HCEC 1CT (cell line): ENCODE measurements at places on chromosomes 13 and 19.

DNA sequence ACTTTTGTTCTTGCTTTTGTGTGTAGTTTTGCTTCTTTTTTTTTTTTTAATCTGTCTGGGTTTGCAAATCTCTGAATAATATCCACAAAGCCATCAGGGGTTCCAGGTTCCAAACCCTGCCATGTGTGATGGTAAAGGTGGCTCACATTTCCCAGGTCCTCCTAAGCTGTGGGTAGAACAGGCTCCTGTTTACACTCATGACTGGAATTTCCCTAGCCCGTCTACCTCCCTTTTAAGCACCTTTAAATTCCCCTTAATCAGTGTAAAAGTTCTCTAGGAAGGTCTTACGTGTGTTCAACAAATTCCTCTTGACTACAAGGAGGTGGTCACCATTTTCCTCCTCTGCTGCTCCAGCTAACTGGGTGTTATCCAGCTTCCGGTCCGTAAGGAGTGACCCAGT, 62.8 kb downstream of the EFNB2 start:
- DNase-seq: no peak

DNA sequence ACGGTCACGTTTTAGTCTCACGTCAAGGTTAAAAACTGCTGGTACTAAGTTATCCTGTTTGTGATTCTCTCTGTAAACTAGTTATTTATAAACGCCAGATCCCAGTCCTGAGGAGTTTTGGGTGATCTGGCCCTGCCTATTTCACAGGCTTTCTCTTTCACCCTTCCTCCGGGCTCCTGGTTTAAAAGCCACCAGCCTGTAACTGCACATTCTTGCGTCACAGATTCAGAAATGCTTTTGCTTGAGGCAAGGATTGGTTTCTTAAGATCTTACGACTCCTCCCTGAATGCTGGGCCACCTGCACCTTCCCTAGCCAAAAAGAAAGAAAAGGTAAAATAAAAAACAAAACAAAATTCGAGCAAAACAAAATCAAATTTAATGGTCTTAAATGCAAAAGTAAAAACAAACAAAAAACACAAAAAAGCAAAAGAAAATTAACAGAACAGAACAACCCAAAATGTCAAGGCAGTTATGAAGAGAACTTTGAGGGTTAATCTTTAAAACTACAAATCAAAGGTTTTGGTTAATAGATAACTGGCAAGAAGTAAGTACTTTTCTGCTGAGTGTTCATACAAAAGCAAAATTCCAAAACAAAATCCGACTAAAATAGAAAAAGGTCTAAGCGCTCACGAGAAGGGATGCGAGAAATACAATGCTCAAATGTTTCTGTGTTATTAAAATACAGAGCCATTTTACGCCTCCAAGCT, 18.6 kb upstream of the TIMM44 start:
- no peak for DNase-seq

- no peak for DNase-seq
These were observed 7.1 kb downstream of the GPR108 start for GRCh38 chr19:6730153-6730804.

- DNase-seq: no peak
These were observed 16.2 kb upstream of the NFIC start for GRCh38 chr19:3350014-3350663.

DNA sequence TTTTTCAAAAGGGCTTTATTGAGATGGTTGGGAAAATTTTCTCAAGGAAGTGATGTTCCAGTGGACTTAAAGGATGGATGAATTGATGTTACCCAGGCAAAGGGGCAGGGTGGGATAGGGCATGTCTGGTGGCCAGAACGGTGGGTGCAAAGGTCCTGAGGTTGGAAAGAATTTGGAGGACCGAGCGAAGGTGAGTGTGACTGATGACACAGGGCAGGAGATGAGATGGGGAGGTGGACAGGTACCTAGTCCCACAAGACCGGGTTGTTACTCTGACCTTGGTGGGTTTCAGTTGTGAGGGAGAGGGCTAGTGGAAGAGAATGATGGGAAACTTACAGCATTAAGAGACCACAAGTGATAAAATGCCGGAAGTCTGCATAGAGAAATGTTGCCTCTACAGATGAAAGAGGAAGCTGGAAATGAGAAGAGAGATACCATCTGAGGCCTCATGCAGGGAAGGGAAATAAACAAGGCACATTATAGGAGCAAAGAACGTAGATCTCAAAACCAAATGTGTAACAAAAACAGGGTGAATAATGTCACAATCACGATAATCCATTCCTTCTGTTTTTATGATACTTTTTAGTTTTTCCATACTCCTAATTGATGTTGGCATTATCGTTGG, 4.5 kb downstream of the ADGRE1 start:
- DNase-seq: no peak

DNA sequence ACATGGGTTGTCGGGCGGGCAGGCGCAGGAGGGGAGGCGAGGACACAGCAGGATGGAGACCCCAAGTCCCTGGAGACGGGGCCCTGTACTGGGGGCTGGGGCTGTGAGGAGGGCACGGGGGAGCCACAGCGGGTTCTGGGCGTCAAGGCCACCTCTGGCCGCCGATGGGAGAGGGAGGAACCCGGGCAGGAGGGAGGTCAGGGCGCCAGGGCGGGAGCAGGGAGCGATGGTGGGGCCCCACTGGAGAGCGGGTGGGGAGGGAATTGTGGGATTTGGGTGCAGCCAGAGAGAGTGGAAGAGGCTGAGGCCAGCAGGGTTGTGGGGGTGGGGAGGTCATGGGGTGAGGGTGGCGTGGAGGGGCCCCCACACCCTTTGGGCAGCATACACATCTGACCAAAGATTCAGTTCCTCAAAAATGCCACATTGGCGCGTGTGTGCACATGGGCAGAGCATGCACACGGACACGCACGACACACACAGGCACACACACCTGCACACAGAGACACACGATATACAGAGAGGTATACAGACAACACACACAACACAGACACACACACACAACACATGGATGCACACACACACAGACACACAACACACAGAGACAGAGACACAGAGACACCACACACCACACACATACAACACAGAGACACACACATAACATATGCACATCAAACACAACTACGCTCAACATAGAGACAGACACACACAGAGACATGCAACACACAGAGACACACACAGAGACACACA, 54.9 kb downstream of the AP1M1 start:
- DNase-seq: no peak

DNA sequence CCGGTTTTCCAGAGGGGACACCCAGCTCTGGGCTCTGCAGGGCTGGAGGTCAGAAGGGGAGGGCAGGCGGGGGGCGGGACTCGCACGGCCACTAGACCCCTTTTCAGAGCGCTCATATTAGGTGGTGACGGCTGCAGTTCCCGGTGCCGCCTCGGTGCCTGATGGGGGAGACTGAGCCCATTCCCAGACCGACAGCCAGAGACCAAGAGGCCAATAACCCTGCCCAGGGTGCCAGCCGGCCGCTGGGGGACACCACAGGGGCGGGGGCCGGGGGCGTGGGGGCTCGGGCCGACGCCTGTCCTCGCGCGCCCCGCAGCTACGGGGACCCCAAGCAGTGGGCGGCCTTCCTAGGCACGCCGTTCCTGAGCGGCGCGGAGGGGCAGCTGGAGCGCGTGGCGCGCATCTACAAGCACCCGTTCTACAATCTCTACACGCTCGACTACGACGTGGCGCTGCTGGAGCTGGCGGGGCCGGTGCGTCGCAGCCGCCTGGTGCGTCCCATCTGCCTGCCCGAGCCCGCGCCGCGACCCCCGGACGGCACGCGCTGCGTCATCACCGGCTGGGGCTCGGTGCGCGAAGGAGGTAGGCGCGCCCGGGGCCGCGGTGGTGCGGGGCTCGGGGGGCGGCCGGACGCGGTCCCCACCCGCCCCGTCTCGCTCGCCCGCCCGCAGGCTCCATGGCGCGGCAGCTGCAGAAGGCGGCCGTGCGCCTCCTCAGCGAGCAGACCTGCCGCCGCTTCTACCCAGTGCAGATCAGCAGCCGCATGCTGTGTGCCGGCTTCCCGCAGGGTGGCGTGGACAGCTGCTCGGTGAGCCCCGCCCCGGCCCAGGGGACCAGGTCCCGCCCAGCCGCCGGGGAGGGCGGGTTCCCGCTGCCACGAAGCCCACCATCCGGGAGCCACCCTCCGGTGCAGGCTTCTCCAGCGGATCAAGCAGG, 2.4 kb downstream of the TIMM13 start:
- DNase-seq: peak; percentile 18

DNA sequence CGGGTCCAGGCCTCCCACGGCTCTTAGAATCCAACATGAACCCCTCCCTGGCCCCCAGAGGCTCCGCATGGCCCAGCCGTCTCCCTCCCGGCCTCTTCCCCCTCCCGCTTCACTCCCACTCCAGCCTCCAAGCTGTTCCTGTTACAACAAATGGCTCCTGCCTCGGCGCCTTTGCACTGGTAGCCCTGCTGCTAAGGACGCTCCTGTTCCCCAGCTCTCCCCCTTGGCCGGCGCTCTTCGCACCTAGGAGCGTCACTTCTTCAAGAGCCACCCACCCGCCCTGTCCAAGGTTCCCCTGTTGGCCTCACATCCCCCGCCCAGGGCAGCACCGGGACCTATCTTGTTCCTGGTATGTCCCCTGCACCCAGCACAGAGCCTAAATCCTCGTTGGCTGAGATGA, 9.4 kb downstream of the CCDC124 start:
- no peak for DNase-seq

- no peak for DNase-seq
These were observed 9.7 kb upstream of the FEM1A start for GRCh38 chr19:4781801-4782200.

- DNase-seq: no peak
These were observed 17.1 kb upstream of the DPY19L3 start for GRCh38 chr19:32388393-32388855.

DNA sequence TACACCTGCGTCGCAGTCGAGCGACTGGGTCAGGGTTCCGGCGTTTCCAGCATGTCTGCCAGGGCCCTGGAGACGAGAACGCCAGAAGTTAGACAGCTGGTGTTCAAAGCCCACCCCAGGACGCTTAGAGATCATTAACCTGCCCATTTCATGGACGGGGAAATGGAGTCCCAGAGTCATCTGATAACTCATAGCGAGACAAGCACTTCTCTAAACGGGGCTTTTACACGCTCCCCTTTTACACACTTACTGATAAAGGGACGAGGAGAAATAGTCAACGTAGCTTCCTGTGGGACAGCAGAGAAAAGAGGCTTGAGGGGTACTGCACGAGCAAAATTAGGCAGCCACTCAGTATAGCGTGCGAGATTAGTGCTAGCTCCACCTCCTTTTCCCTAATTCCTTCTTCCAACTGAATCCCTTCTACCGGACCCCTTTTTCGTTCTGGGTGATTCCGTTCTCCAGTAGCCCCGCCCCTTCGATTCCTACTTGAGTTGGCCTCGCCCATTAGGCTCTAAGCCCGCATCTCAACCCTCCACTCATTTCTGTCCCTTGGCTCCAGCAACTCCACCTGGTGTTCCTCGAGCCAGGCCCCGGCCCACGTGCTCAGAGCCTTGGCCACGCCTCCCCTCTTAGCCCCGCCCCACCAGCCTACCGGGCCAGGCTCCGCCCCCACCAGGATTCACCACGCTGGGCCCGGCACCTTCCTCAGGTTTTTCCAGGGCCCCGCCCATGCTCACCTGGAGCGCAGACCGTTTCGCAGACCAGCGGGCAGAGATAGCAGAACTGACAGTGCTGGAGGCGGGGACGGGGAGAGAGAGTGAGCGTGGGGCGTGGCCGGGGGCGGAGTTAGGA, 3.7 kb downstream of the HRC start:
- DNase-seq: peak; percentile 23

DNA sequence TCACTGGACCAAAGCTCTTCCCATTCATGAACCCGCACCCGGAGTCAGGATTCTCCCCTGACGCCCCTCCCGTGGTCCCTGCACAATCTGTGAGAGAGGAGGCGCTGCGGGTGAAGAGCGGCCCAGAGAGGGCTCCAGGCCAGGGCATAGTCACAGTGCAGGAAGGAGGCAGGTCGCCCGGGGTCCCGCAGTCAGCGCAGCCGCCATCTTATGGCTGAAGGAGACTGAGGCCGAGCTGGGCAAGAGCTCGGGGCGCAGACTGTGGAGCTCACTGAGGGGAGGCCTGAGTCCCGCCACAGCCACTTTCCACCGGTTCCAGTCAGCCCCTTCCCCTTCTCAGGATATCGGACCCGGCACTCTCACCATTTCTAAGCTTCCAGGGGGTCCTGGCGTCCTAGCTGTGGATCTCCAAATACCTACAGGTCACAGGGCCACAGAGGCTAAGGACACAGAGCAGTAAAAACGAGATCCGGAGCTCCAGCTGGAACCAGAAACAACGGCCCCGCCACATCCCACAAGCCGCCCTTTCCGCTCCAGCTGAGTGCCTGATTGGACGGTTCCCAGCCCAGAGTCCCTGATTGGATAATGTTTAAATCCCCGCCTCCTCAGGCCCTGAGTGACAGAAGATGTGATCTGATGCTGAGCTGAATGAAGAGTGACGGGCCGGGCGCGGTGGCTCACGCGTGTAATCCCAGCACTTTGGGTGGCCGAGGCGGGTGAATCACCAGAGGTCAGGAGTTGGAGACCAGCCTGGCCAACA, at the start of gene ZNF99:
Gene ZNF99, minus strand, starts transcription at position 501 of the 760 bp plus-strand sequence. Its CDS starts 135 bp downstream, at position 366.
- DNase-seq: no peak

DNA sequence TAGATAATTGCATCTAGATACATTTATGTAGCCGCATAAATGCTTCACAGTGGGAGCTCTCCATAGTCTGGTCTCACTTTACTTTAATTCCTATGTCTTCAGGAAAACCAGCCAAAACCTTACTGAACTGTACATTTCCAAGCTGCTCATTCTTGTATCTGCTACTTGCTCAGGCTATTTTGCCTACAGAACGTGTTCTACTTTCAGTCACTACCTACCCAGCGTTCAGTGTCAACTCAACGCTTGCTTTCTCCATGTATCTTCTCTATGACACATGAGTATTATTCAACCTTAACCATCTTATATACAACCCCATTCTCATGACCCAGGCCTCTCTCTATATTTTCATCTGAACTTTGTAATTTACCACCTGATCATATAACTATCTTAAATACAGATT, 101.9 kb downstream of the KLF12 start:
- DNase-seq: no peak

- DNase-seq: no peak
These were observed 138.1 kb downstream of the LACC1 start for GRCh38 chr13:44017756-44018309.

DNA sequence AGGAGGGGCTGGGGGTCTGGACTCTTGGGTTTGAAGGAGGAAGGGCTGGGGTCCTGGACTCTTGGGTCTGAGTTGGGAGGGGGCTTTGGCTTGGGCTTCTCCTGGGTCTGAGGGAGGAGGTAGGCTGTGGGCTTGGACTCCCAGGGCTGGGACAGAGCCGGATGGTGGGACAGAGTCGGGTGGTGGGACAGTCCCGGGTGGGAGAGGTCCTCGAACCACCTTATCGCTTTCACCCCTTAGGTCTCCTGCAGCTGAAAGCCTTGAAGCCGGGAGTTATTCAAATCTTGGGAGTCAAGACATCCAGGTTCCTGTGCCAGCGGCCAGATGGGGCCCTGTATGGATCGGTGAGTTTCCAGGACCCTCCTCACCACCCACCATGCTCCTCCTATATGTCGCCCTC, 1.4 kb downstream of the FGF21 start:
- DNase-seq: no peak
